ENCODE measurements at places on chromosomes 3 and 15.
A peak's percentile ranks its signal among the peaks of the same experiment; 100 is the strongest.

GRCh38 chr3:45983770-45984169, 11.9 kb downstream of the FYCO1 start:
- no peak for DNase-seq

- DNase-seq: peak; percentile 90
Observed at GRCh38 chr3:184176377-184177330, 2.0 kb downstream of the AP2M1 start.

DNA sequence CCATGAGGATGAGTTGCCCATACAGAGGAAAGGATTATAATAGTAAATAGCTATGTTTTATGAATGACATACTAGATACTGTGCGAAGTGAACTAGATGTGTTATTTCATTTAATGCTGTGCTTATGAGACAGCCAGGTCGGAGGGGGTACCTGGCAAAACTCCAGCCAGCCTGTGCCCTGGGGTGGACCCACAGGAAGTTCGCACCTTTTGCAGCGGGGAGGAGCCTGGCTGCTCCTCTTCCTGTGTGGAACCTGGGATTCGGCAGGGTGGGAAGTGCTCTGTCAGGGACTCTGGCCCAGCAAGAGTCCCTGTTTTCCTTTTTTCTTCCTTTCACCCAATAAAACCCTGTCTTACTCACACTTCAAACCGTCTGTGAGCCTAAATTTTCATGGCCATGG, 452.2 kb downstream of the IL5RA start:
- no peak for DNase-seq

DNA sequence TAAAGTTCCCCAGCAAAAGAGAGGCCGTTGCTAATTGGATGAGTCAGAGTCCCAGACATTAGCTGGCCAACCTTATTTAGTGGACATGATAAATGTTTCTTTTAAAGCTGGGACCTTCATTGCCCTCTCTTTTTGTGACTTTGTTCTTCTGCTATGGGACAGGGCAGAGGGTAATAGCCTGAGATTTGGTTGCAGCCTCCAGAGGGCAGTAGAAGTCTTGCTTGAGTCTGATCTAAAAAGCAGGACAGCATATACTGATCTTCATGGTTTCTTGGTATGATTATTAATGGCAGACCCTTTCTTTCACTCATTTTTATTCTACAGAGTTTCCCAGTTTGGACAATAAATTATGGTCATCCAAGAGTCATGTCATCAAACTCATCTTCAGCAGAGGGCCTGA, 25.1 kb upstream of the ZKSCAN7 start:
- DNase-seq: no peak
